ENCODE measurements at places on chromosomes 6 and 20.

DNA sequence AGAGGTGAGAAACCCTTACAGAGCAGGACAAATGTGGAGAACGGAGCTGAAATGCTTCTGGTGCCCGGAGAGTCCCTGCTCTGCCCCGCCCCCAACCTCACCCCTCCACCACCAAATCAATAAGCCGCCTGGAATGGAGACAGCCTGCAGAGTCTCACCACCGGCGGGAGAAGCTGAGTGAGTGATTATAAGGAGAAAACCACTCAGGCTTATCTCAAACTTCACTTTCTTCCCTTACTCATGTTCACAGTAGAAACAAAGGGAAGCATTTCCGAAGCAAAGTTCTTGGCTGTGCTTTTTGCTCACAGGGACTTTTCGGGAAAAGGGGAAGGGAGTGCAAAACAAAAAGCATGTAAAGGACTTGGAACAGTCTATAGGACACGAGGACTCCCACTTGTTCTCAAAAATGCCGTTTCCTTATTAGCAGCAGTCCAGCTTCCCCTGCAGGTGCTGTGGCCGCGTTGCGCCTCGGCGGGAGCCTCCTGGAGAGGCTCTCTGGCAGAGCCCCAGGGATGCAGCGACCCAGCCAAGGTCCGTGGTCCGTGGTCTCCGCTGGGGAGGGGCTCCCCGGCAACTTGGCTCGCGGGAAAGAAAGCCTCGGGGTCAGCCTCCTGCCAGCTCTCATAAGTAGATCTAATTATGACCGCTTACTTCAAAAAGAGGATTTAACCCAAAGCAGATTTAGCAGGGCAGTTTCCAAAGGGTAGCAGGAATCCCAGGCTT is 64.8 kb upstream of the TMEM30A start:
- peak; percentile 23 for DNase-seq

GRCh38 chr6:81865712-81866111 is 113.2 kb upstream of the TENT5A start:
- DNase-seq, result no peak

- DNase-seq, result no peak
These were observed 9.6 kb upstream of the PLG start for GRCh38 chr6:160692369-160692959.

GRCh38 chr6:39938773-39939654 is 4.8 kb upstream of the MOCS1 start:
- DNase-seq, result no peak

DNA sequence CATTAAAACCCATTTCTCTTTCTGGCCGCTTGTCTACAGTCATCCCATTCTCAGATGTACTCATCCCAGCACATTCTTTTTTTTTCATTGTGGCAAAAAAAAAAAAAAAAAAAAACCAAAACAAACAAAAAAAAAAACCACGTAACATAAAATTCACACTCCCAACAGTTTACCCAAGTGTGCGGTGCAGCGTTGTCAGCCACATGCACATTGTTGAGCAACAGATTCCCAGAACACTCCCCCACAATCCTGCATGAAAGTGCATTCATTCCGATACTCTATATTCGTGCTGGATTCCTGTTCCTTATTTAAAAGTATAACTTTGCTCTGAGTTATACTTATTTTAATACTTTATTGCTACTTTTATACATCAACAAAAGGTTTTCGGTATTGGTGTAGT is 96.0 kb downstream of the SASH1 start:
- no peak for DNase-seq

DNA sequence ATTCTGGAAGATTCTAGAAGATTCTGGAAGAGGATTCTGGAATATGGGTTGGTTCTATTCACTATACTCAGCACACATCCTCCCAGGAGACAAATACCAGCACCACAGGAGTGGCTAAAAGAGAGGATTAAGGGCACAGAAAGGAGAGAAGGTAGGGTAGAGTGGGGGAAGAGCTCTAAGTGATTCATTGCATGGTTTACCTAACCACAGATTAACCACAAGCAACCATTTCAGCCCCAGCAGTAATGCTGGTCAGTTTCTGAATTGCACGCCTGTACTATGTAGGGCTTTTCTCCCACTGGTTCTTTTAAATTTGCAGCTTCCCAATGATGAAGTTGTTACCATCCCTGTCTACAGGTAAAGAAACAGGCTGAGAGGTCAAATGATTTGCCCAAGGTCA is 192.7 kb upstream of the PMEPA1 start:
- DNase-seq, result no peak

DNA sequence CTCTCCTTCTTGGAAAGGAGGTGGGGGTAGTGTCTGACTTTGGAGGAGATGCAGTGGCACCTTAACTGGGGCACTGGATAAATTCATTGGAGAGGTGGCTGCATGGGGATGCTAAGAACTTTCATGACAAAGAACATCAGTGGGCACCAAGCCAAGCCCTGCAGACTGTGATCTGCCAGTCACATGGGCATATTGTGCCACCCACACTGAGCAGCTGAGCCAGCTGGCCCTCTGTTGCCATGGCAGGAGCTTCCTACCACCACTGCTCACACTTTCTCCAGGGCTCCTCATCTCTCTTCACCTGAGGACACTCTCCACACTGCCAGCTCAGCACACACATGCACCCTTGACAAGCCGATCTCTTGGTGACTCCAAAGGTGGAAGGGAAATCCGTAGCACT is 715.6 kb downstream of the QKI start:
- DNase-seq, result peak; percentile 33

DNA sequence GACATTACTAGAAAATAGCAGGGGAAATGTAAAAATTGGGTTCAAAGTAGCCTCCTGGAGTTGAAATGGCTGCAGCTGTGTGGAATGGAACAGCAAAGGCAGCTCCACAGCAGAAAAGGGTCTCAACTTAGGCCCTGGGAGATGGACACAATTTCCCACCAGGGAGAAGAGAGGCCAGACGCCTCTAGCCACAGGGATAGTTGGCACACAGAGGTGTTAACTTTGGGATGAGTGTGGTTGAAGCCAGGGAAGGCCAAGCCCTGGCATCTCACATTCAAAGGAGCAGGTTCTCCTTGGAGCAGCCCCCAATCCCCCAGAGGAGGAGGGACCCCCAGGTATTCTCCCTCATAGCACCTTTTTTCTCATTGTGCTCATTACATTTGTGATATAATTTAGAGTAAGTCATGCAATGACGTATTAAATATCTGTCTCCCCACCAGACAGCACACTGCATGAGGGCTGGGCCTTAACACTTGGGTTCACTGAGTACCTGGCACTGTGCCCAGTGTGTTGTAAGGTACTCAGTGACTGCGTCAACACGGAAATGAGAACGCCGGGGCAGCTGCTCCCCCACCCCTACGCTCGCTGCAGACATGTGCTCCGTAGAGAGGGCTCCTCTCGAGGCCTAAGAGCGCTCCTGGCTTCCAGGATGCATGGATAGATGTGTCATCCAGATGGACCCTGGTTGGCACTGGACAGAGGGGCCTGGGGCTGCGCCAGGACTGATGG is 76.0 kb upstream of the CD93 start:
- peak; percentile 80 for DNase-seq

DNA sequence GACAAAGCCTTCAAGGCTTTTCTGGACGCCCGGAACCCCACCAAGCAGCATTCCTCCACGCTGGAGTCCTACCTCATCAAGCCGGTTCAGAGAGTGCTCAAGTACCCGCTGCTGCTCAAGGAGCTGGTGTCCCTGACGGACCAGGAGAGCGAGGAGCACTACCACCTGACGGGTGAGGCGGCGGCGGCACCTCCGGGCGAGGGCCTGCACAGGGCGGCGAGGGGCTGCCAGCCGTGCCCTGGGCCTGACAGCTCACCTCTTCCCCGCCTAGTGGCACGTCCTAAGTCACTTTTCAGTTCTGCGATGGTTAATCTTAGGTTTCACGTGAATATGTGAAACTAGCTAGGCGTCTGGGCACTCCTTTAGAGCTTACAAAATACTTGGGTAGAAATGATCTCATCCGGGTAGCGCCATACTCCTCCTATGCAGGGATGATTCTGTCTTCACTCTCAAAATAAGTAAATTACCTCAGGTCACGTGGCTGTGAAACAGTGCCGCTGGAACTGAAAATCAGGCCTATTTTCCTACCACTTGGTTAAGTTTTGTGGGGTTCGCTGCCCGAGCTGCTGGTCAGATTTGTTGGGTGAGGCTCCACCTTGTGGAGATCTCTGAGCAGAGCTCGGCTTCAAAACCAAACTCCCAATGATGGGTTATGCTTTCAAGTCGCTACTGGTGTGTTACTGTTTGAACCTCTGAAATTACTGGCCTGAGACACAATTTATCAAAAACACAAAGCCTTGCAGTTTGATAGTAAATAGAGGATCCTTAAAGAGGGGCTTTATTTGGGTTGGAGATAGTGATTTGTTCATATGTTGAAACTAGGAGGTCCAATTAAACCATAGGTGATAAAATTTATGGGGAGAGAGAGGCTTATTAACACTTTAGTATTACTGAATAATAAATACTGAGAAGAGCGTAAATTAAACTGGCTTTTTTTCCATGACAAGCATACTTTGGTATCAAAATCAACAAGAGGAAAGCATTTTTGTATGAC is 15.5 kb upstream of the CLDN20 start:
- DNase-seq, result no peak

DNA sequence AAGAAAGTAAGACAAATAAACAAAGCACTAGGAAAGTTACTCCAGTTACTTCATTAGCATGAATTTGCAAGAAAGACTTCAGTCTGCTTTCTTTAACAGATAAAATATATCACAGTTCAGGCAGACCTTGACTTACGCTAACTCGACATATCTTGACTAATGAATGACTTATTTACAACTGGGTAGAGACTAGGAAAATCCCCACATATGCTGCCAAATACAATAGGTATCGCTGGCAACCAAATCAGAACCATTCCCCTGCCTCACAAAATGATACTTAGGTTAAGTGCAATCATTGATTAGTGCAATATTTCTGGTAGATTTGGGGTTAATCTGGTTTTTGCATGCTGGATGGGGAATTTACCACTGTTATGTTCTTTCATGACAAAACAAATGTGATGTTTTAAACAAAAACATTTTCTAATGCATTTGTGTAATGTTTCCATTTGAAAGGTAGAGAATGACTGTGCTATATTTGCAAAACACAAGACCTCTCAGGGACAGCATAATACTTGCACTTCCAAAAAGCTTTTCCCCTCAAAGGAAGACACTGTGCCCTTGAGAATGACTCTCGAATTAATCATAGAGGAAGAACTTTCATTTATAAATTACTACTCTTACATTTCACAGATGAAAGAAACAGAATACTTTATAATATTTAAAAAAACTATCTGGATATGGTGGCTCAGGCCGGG is 101.6 kb downstream of the PRKN start:
- no peak for DNase-seq

DNA sequence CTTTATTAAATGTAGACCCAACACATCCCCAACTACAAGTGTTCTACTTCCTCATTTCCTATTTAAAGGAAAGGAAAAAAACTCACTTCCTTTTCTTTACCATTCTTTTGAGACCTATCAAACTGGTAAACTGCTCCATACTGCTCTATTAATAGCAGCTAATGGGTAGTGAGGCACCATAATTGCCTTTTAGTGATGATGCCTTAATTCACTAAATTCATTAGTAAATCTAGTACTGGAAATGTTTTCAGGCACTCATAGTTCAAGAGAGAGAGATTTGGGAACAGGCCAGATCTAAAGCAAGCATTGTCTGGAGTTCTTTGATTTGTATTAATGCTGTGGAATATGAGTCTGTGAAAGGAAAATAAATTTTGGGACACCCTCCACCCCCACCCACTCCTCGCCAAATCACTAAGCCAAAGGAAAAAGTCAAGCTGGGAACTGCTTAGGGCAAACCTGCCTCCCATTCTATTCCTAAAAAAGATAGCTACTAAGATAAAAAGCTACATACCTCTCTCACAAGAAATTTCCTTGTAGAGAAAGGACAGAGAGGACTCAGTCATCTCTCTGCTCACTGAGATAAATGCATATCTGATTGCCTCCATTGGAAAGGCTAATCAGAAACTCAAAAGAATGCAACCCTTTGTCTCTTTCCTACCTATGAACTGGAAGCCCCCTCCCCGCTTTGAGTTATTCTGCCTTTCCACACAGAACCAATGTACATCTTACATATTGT is 13.6 kb upstream of the IBTK start:
- DNase-seq, result no peak

DNA sequence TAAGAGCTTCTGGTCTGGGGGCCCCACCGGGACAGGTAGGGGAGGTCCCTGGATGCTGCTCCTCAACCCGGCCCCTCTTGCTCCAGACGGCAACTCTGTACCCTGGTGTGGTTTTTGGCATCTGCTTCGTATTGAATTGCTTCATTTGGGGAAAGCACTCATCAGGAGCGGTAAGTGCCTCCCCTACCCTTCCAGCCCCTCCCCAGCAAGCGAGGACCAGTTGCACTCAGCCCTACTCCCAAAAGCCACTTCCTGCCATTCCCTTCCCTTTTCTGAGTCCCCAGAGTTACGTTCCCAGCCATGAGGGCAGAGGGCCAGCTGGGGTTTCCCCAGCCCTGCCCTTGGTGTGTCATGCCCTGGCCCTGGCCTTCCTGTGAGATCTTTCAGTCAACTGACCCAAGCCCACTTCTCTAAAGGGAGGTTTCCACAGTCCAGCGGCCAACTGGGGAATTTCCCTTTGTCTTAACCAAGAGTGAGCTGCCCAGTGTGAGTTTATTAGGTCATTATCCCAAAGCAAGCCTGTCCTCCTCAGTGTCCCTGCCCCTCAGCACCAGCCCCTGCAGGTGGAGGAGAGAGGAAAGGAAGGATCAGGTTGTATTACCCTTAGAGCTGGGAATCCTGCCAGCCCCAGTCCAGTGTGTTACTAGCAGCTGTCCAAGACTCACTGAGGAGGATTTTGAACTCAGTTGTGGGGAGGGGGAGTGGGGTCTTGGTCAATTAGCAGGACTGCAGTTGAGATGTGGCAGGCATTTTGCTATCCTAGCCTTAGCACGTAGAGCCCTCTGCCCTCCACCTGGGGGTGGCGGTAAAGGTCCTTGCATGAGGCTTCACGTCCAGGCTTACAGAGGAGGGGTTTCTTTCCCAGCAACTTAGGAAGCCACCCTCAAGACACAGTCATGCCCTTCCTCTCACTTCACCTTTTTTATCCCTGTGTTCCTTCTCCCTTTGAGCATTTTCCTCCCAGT is 45.8 kb downstream of the TM9SF4 start:
- peak; percentile 79 for DNase-seq

Data from heart right ventricle (tissue), 16 donors.